ENCODE measurements at places on chromosomes 4 and X.

GRCh38 chrX:48522291-48522690 is 683 bp downstream of the EBP start:
- DNase-seq: no peak

GRCh38 chrX:69504626-69505612 is 793 bp downstream of the NALF2 start:
- DNase-seq: no peak

DNA sequence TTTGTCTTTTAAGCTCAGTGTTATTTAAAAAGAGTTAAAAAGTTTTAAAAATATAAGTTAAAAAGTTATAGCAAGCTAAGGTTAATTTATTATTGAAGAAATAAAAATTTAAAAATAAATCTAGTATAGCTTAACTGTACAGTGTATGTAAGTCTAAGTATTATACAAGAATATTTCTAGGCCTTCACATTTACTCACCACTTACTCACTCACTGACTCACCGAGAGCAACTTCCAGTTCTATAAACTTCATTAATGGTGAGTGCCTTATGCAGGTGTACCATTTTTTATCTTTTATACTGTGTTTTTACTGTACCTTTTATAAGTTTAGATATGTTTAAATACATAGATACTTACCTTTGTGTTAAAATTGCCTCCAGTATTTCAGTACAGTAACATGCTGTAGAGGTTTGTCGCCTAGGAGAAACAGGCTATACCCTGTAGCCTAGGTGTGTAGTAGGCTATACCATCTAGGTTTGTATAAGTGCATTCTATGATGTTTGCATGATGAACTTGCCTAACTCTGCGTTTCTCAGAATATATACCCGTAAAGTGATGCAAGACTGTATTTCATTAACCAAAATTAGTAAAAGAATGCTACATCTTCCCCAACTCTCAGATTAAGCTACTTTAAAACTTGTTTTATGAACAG is 202.9 kb downstream of the CFAP299 start:
- DNase-seq: no peak

DNA sequence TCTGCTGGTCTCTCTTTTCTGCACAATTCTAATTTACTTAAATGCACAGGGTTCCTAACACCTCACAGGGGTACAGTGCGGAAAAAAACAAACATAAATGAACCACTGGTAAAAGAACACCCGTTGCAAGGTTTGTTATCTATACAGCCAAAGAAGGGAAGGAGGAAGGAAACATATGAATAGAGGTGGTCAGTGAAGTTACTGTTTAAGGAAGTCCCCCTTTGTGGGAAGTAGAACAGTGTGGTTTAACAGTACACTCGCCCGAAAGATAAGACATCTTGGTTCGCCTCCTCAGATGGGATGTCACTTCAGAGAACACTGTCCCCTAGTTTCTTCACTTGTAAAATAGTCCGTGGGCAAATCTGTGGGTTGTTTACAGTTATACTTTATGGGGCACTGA is 57.5 kb downstream of the TEC start:
- no peak for DNase-seq

GRCh38 chr4:111961809-111962208 is 183.4 kb upstream of the FAM241A start:
- DNase-seq: no peak

- no peak for DNase-seq
These were observed 76.8 kb downstream of the RTL5 start for GRCh38 chrX:72054779-72055489.

- DNase-seq: no peak
These were observed 31.2 kb downstream of the USP38 start for GRCh38 chr4:143215873-143216272.

GRCh38 chr4:142913034-142913433 is 66.9 kb upstream of the INPP4B start:
- no peak for DNase-seq

DNA sequence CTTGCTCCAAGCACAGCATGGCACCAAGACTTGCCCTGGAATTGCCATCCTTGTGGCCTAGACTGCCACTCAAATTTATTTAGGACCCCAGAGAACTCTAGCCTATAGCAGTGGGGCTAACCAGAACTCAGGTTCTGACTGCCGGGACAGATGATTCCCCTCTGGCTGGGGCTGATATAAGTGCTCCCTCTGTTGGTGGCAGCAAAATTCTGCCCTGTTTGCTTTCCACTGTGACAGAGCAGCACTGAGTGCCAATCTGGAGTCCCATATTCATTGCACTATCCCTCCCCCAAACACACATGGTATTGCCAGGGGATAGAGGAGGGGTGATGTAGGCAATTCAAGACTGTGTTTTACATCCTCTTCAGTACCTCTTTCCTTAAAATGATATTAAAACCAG is 1081.9 kb downstream of the FAT4 start:
- DNase-seq: no peak

DNA sequence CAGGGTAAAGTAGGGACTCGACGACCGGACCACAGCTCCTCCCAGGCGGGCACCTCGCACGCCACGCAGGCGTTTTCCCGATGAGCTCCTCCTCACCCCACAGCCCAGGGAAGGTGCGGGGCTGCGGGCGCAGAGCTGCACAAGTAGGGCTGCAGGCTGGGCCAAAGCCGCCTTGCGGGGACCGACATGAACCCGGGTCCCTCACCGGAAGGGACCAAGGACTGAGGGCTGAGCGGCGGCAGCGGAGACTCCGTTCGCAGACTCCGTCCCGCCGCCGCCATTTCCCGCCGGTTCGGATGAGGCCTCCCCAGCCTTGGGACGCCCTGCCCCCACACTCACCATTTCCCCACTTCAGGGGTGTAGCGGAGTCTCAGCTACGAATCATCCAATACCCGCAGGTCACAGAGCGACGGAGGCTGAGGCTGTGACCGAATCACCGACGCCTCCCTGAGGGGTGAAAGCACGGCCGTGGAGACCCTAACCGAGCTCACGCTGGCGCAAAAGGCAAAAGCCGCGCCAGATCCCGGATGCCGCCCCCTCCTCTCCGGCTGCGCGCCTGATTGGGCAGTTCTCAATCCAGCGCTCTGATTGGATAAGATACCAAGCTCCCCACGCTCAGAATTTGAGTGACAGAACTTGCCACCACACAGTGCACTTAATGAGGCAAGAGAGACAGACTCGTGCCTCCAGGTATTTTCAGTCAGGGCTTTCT is at the start of gene ZNF732:
TSS of gene ZNF732 (minus strand) at position 506 of the 712 bp plus-strand sequence. CDS start at position 342, 164 bp downstream.
- DNase-seq: no peak

DNA sequence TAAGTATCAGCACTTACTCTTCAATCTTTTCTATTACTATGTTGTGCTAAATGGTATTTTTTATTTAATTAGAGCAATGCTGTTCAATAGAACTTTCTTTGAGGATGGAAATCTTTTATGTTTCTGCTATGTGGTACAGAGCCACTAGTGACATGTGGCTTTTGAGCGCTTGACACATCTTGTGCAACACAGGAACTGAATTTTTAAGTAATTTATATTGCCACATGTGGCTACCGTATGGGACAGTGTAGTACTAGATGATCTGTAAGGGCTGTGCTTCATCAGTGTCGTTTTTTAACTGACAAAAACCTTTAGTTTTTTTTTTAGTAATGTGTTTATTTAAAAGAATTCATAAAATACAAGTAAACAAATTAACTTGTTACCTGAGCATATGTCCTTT is 22.4 kb downstream of the HPRT1 start:
- no peak for DNase-seq

DNA sequence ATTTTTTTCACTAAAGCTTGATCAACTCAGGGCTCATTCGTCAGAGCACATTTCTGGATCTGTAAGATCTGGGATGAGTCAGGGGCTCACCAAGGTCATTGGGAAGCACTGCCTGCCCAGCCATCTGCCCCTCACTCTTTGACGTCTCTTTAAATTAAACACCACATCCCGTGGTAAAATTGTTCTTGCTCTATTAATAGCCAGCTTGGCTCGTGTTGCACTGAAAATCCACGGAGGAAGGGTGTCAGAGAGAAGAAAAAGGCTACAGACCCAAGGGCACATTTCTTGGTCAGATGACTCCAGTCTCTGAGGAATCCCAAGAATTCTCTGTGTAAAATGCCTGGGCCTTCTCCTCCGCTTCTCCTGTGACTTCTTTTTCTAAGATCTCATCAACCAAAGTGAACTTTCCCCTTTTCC is 45.7 kb upstream of the GATB start:
- DNase-seq: no peak

DNA sequence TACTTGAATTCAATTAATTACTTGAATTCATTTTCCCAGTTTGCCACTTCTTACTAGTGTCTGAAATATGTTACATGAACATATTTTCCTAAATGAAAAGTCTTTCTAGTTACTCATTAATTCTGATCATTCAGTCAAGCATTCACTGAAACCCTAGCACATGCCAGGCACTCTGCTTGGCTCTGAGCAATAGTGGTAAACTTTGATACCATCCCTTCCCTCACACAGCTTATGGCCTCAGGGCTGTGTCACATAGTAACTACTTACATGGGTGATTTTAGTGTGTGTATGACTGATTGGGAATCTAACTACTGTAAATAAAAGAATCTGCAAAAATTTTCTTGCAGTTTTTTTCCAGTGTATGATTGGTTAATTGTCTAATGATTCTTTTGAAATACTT is 32.7 kb downstream of the METAP1 start:
- DNase-seq: no peak

GRCh38 chr4:147578051-147578476 is 39.1 kb upstream of the TMEM184C start:
- no peak for DNase-seq

GRCh38 chr4:95061220-95061619 is 303.5 kb downstream of the BMPR1B start:
- DNase-seq: no peak

DNA sequence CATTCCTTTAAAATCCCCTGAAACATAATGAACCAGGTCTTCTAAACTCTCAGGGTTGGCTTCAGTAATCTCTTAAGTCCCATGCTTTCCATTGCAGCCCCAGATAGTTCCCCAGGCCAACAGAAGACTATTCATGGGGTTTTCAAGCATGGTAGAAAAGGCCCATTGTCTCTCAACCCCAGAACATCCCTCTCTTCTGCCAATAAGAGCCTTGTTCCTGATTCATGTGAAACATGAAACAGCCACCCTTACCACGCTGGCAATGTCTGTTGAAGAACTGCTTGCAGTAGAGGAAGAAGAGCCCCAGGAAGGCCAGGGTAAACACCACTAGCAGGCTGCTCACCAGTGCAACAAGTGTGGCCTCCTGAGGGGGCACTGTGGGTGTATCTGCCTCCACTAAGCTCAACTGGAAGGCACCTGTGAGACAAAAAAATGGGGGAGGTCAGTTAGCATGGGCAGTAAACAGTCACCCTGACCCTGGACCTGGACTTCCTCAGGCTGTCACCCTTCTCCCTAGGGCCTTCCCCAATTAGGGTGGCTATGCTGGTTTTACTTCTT is 36.4 kb downstream of the EDA2R start:
- DNase-seq: no peak

DNA sequence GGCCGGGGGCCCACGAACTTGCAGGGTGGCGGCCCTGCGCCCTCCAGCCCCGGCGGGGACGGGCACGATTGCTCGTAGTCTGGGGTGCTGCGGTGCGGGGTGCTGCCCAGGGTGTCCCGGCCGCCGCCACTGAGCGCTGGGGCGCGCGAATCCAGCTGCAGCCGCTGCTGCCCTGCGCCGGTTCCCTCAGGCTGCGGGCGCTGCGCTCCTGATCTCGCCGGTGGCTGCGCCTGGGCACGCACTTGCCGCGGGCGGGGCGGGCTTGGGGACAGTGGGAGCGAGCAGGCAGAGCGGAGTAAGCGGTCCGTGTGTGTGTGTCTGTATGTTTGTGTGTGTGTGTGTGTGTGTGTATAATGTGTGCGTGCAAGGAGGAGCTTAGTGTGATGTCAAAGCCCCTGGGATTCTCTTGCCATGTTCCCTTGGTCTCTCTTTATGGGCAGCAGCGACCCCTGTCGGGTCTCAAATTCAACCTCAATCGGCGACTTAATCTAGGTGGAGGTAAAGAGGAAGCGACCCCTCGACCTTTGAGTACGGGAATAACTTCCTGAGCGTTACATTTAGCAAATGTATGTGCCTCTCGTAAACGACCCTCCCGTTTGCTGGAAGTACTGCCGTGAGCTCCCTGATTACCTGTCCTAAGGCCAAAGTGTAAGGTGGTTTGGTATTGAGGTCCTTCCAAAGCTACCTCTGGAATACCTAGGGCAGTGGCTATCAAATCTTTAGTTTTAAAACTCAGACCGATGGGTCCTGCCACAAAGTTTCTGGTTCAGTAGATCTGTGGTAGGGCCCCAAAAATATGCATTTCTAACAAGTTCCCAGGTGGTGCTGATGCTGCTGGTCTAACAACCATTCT is at the start of gene RNF150:
TSS of gene RNF150 (minus strand) at position 324 of the 853 bp plus-strand sequence.
- DNase-seq: peak; percentile 9

GRCh38 chr4:155946486-155946885 is 7.2 kb downstream of the CTSO start:
- DNase-seq: no peak

GRCh38 chr4:14848229-14848628 is 154.1 kb upstream of the CPEB2 start:
- DNase-seq: no peak

GRCh38 chr4:8316911-8317351 is 47.4 kb downstream of the HTRA3 start:
- DNase-seq: no peak

- DNase-seq: no peak
These were observed 56.2 kb downstream of the PROM1 start for GRCh38 chr4:16027626-16028025.

- peak; percentile 2 for DNase-seq
These were observed 26.1 kb downstream of the RBM46 start for GRCh38 chr4:154807042-154807630.

- no peak for DNase-seq
These were observed 5.3 kb upstream of the GPR82 start for GRCh38 chrX:41718481-41719235.

- no peak for DNase-seq
These were observed 6.3 kb upstream of the KCNIP4 start for GRCh38 chr4:21954916-21955315.

DNA sequence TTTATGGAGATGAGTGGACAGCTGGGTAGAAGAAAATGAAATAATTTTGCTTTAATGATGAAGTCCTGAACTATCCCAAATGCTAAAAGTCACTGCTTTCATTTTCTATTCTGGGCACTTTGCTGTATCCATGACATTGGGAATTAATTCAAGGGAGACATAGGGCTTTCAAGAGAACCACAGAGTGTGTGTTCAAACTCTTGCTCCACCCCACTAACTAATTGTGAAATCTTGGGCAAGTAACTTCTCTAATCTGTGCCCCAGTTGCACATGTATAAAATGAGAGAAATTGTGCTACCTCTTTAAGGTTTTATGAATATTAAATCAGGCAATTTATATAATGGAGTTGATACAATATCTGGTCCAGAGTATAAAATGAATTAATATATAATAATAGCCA is 1422.0 kb downstream of the ADGRL3 start:
- no peak for DNase-seq

- no peak for DNase-seq
These were observed 37.5 kb downstream of the ANXA10 start for GRCh38 chr4:168129802-168130201.

GRCh38 chr4:39406763-39407583 is at the start of gene KLB:
TSS of gene KLB (plus strand) at chr4:39406930. CDS start at chr4:39406950, 20 bp downstream.
- no peak for DNase-seq

- DNase-seq: no peak
These were observed 10.6 kb downstream of the CXCL2 start for GRCh38 chr4:74088396-74088795.

Measured in GM12878 (cell line).